ENCODE measurements at places on chromosomes 11 and 22.

GRCh38 chr11:85821636-85822035 lies 10.7 kb upstream of the SYTL2 start:
- peak; percentile 49 for DNase-seq

- no peak for DNase-seq
These were observed 211.7 kb downstream of the NTM start for GRCh38 chr11:131582021-131582525.

DNA sequence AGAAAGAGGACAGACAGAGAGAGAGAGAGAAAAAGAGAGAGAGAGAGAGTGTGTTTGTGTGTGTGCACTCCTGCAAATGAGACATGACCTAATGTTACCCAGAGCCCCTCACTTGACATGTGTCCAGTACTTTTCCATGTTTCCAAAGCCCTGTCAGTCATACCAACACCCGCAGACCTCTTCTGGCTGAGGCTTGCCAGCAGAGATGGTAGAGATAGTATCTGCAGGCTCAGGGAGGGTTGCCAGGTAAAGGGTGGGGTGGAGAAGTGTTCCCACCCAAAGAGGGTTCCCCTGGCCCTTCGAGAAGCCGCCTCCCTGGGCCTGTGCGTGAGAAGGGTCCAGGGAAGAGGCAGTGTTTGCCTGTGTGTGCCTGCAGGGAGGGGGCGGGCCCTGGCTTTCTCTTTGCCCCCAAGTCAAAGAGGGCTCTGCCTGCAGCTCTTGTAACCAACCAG lies 40.7 kb downstream of the POU2F3 start:
- DNase-seq, result no peak

- no peak for DNase-seq
These were observed 22.5 kb downstream of the CD5 start for GRCh38 chr11:61124574-61125309.

- no peak for DNase-seq
These were observed 2.8 kb downstream of the HPX start for GRCh38 chr11:6437993-6438392.

GRCh38 chr22:44409211-44409973 lies 88.6 kb downstream of the RTL6 start:
- no peak for DNase-seq

DNA sequence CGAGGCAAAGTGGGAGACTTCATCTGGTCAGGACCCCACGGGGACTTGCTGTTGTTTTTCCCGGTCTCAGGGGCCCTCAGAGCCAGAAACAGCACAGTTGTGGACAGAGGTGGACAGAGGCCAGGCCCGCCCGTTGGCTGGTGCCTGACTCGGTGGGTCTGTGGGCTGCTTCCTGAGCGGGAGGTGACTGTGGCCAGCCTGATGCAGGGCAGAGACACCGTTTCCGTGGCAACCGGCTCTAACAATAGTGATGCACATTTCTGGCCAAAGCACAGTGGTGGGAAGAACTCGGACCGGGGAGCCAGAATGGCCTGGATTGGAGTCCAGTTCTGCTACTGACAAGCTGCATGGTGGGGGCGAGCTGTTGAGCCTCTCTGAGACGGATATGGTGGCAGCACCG lies 58.7 kb upstream of the ATXN10 start:
- DNase-seq, result no peak

DNA sequence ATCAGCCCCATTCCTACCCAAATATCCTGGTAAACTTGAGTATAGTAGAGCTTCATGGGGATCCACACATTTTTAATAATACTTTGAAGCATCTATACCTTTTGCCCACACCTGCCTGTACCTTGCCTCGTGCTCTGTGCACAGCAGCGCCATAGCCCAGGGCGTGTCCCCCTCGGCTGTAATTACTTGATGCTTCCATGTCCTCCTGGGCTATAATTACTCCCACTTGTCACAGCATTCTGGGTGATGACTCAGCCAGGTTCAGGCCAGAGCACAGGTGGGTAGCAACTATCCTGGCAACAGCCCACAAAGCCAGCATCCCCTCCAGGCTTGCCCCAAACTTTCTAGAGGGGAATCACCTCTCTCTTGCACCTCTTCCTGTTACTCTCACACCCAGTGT lies 23.7 kb upstream of the SLC36A4 start:
- no peak for DNase-seq
